ENCODE measurements at places on chromosomes 4 and X.

GRCh38 chrX:43238461-43238945 is 417.6 kb upstream of the MAOA start:
- DNase-seq = no peak

DNA sequence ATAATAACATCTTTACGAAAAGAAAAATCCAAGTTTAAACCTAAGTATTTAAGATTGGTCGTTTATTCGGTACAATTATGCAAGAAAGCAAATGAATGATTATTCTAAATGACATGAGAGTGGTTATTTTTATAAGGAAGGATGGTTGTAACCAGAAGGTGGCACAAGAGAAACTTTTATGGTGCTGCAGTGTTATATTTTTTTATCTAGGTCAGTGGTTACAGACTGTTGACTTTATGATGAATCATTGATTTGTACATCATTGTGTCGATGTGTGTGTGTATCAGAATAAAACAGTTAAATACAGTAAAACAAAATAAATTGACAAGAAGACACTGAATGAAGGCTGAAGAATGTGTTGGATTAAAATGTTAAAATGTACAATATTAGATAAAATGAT is 9.8 kb downstream of the DCAF8L2 start:
- peak; percentile 62 for DNase-seq

- no peak for DNase-seq
Measured at GRCh38 chr4:6275898-6276806, 6.5 kb downstream of the WFS1 start.

- DNase-seq = no peak
Measured at GRCh38 chrX:138740341-138740740, 28.8 kb upstream of the FGF13 start.

GRCh38 chr4:159047478-159048165 is 55.3 kb upstream of the RAPGEF2 start:
- DNase-seq = peak; percentile 13

DNA sequence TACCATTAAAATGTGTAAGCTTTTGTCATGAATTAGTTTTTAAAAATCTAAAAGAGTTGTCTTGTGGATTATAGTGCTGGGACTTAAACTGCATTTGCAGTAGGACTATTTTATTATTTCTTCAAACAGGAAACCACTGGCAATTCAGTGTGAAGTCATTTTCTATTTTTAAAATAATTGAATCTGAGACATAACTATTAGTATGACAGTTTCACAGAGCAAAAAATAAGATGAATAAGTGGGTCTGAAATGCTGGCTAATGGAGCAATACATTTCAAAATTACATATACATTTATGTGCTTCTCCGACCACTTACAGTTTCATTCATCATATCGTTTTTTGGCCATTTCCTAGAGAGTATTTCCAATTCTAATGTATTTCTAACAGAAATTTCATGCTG is 75.3 kb upstream of the RAPGEF2 start:
- peak; percentile 33 for DNase-seq

DNA sequence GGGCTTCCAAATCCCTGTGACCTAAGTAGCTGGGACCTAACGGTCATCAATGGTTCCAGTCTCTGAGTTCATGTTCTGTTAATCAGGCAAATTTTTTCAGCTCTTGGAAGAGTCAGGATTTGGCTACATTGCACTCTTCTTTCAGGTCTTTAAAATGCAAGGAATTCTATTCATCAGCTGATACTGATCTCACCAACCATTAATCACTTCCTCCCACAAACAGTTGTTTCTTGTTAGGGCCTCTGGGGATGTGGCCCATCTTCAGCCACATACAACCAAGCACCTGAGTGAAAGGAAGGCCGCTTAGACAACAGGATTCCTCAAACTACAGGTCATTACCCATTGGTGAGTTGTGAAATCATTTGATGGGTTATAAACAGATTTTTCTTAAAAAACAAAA is 71.7 kb downstream of the FANCB start:
- peak; percentile 63 for DNase-seq

- DNase-seq = no peak
Measured at GRCh38 chr4:163988865-163989264, 494.4 kb downstream of the TMA16 start.

DNA sequence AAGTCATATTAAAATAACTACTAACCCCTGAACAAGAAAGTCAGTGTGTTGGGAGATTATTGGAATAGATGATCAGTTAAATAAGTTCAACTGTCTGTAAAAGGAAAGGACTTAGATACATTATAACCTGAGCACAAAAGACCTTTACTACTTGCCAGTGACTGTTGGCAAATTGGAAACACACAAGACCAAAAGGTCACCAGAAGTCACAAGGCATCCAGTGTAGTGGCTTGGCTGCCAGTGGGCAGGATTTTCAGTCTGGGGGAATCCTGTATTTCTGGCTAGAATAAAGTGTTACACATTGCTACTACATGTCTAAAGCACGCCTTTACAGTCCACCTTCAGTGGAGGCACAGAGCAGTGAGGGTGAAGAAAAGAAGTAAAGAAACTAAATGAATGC is 108.3 kb upstream of the AR start:
- no peak for DNase-seq

GRCh38 chr4:161291222-161291621 is 872.6 kb downstream of the FSTL5 start:
- DNase-seq = no peak

- DNase-seq = no peak
Measured at GRCh38 chr4:74279716-74280115, 28.6 kb upstream of the EPGN start.

DNA sequence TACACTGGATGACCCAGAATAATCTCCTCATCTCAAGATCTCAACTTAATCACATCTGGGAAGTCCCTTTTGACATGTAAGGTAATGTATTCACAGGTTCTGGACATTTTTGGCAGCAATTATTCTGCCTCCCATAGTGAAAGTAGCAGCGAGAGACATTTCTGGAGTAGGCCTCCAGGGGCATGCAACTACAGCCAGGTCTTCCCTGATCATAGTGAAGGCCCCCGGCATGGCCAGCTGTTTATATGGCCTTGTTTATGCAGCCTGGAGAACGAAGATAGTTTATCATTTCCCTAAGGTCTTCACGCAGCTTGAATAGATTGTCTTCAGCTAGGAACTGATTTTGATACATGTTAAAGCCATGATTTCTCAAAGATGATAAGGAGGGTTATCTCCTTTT is 139.9 kb downstream of the RNF150 start:
- no peak for DNase-seq

DNA sequence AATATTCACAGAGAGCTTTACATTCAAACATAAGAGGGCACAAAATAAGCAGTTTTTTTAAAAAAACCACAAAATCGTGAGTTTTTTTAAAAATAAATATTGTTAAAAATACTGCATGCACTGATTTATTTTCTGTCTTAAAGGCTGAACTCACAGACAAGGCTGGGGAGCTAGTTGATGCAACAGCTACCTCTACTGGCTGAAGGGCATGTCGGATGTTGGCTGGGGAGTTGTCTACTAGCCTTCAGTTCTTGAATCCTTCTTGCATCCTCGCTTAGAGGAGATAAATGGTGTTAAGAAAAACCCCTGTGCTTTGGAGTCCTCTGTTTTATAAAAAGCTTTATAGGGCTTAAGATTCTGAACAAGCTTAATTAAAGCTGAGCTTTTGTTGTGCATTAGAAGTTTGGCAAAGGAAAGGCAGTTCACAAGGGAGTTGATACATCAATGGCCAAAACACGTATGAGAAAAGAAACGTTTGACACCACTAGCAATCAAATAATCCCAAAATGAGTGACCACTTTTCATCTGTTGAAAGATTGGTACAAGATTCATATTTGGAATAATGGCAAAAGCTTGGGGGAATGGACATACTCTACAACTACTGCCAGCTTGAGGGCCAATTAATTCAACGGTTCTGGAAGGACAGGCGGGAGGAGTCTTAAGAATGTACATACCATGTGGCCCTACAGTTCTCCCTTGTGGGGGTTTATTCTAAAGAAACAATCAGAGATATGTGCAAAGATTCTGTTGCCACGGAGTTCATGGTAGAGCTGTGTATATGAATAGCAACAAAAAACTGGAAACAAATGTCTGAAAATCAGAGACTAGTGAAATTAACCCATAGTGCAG is 94.7 kb downstream of the SEL1L3 start:
- peak; percentile 63 for DNase-seq

DNA sequence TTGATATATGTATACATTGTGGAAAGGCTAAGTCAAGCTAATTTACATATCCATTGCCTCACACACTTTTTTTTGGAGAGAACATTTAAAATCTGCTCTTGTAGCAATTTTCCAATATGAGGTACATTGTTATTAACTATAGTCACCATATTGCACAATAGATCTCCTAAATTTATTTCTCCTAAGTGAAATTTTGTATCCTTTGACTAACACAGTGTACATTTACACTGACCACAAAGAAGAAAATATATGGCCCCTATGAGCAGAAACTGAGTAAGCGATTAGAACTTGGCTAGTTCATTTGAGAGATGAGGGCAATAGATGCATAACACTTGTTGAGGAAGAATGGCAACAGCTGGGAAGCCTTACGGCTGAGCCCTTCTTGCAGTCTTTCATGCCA is 20.3 kb upstream of the GUCY1B1 start:
- no peak for DNase-seq

DNA sequence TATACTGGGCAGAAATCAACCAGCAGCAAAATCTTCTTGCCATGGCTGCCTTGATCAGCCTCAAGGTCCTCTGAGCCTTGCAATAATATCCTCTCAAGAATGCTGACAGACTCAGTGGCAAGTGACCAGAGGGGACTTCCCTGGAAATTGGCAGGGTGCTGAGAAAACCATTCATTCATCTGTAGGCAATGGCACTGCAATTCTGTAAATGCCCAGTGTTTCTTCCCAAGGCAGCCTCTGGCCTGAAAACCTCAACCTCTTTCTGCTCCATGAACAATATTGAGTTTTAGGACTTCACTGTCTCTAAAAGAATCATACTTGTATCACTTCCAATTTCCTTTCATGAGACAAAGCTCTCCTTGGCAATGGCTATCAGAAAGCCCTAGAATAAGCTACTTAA is 754.3 kb upstream of the TENM3 start:
- DNase-seq = no peak

GRCh38 chr4:7224001-7224400 is 31.7 kb downstream of the SORCS2 start:
- DNase-seq = no peak

DNA sequence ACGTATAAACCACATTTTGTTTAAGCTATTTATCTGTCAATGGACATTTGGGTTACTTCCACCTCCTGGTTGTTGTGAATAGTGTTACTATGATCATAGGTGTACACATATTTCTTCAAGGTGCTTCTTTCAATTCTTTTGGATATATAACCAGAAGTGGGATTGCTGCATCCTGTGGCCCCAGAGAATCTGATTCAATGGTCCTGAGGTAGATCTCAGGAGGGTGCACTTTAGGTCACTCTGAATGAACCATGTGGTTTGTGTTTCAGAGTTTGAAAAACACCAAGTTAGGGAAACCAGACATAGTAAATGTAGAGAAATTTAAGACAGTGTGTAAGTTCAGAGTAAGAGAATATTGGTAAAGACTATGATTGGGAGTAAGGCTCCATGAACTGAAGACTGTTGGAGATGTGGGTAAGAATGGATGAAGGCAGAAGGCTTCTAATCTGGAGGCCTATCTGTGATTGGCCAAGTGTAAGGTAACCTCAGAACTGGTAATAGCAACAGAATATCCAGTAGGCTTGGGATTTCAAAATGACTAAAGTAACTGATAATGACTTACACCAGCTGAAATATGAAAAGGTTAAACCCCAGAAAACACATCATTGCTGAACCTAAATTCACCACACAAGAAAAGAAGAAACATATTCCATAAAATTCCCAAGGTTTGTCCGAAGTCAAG is 236.9 kb downstream of the CAMK2D start:
- DNase-seq = no peak

- no peak for DNase-seq
Measured at GRCh38 chr4:6332042-6332668, 62.5 kb downstream of the WFS1 start.

- DNase-seq = no peak
Measured at GRCh38 chrX:9310616-9311015, 154.2 kb upstream of the TBL1X start.

DNA sequence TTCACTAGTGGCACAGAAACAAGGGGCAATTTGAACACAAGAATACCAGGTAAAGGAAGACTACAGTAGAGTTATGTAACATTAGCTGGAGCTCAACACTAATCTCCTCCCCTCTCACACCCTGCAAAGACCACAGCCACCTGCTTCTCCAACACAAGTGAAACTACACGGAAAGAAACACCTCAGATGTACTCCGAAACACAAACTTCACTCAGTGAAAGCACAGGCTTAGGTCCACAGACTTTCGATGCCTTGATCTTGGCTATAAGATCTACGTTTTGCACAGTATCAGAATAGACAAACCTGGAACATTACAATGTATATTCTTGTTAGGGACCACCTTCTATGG is 7.6 kb downstream of the ACSL1 start:
- DNase-seq = no peak

GRCh38 chr4:111027526-111027925 is 404.6 kb upstream of the PITX2 start:
- no peak for DNase-seq

DNA sequence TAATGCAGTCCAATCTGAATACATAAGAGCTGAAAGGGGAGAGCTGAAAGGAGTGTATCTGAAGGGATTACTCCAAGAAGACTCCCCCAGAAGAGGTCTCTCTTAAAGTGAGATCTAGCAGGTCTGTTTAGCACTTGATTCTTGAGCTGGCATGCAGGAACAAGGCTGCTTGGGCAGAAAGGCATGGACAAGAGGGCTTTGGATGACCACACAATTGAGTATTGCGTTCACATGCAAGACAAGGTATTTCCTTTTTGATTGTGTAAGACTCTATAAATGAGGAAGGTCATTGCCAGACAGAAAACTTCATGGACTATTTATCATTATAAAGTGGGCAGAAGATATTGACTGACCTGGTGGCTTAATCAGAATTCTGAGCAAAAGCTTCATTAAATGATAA is 145.5 kb upstream of the AFF2 start:
- no peak for DNase-seq

GRCh38 chr4:40493160-40493559 is 136.5 kb downstream of the RBM47 start:
- DNase-seq = no peak

- DNase-seq = no peak
Measured at GRCh38 chrX:47321823-47322371, 48.5 kb upstream of the ZNF157 start.

DNA sequence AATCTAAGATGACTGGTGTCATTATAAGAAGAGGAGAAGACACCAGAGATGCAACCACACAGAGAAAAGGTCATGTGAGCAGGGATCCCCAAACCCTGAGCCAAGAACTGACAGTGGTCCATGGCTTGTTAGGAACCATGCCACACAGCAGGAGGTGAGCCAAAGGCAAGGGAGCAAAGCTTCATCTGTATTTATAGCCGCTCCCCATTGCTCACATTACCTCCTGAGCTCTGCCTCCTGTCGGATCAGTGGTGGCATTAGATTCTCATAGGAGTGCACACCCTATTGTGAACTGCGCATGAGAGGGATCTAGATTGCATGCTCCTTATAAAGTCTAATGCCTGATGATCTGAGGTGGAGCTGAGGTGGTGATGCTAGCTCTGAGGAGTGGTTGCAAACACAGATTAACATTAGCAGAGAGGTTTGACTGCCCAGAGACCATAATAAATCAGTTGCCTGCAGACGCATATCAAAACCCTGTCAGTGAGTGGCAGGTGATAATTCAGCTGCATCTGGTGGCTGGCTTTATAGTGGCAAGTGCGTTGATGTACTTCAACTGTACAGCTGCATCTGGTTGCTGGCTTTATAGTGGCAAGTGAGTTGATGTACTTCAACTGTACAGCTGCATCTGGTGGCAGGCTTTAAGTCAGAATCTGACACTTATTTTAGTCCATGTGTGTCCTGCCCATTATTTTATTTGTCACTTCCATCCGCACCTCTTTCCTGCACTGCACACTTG is 19.8 kb upstream of the CXCL2 start:
- no peak for DNase-seq

- DNase-seq = no peak
Measured at GRCh38 chrX:51395480-51395809, 62.8 kb downstream of the NUDT10 start.
